ENCODE measurements at places on chromosomes 16 and 17.

DNA sequence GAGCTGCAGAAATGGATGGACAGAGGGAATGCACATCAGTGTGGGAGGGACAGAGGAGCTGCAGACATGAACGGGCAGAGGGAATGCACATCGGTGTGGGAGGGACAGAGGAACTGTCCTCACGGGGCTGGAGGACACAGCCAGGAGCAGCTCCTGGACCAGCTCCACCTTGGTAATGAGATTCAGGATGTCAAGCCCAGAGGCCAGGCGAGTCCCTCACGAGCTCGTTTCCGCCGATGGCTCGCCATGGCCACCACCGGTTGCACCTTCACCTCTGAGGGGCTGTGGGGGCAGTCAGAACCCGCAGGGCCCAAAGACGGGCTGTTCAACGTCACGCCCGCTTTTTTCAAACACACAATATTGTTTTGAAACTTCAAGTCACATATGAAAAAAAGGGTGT is 56.2 kb downstream of the RPH3AL start:
- DNase-seq = no peak

- no peak for DNase-seq
Observed at GRCh38 chr17:49746791-49747490, 17.0 kb downstream of the FAM117A start.

DNA sequence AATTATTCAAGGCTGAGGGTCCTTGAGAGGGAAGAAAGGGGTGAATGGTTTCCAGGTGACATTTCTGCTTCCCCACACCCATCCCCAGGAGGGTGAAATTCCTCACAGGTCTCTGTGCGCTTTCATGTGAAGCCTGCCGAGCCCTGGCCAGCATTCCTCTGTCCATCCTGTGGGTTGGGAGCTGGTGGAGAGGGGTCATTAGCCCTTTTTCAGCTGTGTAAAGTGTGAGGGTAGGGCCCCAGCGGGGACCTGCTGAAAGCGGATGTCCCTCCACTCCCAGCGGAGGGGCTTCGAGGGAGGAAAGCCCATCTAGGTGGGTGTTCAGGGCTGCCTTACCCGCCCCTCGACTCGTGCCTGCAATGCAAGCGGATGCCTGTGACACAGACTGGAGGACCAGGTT is 53.3 kb upstream of the DLX4 start:
- no peak for DNase-seq

DNA sequence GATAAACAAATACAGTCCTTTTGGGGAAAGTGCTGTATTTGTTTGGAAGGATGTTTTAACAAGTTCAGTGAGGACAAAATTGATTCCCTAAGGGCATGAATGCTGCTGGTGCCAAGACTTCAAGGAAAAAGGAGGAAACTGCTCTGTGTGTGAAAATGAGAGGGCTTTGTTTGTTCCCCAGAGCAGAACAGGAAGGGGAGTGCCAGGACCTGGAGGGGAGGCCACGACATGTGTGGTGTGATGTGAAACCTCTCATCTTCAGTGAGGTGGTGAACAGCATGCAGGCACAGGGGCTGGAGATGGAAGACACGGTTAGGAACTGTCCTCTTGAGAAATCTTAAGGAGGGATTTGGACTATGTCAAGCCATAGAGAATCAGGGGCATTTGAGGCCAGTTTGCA is 46.6 kb upstream of the GRIN2A start:
- DNase-seq = no peak

- DNase-seq = no peak
Observed at GRCh38 chr17:79799538-79800324, 2.9 kb upstream of the CBX8 start.

GRCh38 chr17:76004750-76005262 is 4.2 kb downstream of the CDK3 start:
- DNase-seq = no peak

DNA sequence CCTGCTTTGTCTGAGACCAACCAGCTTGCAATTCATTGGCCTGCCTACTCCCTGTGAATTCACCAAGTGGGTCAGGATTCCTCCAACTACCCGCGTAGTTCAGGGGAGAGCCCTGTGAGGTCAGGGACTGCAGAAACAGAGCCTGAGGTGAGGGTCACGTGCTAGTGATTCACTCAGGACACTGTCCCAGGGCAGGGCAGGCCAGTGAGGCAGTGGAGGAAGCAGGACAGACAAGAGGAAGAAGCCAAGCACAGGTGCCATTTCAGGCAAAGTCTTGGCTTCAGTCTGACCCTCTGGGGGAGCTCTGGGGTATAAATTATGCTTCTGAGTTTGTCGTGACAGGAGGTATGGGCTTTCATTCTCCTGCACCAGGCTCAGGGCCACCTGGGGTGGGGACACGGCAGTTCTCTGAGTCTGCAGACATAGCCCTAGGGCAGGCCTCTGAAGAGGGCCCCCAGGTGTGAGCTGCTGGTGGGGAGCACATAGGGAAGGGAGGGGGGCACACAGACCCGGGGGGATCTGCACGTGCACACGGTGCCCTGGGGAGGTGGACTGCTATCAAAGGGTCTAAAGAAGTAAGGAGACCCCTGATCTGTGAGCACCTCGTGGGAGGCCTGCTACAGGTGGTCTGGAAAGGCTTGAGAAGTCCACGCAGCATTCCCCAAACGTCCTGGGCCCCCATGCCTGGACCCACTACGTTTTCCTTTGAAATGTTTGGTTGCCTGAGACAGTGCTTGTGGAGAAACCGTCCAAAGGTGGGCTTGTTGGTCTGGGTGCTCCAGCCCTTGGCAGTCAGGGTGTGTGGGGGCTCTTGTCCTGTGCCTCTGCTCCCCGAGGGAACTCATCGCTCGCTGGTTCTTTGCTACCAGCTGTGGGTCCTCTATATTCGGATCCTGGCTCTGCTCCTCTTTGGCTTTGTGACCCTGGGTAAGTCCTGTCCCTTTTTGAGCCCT is 46.4 kb downstream of the NKD1 start:
- no peak for DNase-seq

DNA sequence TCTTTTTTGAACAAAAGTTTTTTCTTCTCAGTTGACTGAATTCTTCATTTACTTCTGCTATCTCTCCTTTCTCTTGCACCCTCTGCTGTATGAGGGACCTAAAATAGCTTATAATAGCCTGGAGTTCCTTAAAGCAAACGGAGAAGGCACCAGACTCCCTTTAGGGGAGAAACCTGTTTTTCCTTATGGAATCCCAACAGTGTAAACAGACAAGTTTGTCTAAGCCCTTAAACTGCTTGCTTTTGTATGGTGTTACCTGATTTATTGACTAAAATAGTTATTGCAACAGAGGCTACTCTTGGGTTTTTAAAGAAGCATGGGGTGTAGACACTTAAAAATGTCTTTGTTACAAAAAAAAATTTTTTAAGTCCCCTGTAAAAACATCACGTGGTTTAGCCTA is 12.9 kb upstream of the TRIM25 start:
- no peak for DNase-seq

DNA sequence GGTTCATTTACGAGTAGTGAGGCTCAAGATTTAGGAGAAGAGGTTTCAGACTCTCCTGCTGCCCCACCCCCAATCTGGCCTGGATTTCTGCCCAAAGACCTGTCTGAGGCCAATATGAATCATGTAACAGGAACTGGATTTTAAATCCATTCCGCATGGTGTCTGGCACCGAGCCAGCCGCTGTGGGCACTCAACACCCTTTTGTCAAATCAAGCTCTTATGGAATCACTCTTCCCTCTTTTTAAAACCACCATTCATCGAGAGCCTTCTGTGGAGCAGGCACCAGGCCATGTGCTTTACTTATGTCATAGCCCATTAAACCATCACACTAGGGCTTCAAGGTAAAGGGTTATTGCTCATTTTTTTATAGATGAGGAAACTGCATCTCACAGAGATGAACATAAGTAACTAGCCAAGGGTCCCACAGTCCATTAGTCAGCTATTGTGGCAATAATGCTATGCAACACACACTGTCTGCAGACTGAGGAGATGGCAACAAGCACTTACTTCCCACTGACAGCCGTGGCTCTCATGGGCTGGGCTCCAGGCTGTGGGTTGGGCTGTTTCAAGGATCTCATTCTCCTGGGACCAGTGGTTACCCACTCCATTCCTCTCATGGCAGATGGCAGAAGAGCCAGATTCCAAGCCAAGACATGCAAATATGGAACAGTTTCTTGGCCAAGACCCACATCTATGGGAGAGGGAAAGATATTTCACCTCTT is 93.6 kb downstream of the WSCD1 start:
- DNase-seq = no peak

- DNase-seq = no peak
Observed at GRCh38 chr17:35554668-35555067, 6.0 kb downstream of the SLFN14 start.

- DNase-seq = no peak
Observed at GRCh38 chr17:16428098-16428882, 12.9 kb downstream of the TRPV2 start.

GRCh38 chr16:54289945-54290832 is 3.6 kb upstream of the IRX3 start:
- DNase-seq = no peak

GRCh38 chr16:25176136-25176535 is 40.6 kb upstream of the AQP8 start:
- no peak for DNase-seq

GRCh38 chr17:59914274-59914854 is 21.4 kb downstream of the RPS6KB1 start:
- DNase-seq = no peak

- DNase-seq = no peak
Observed at GRCh38 chr17:49741009-49741691, 22.8 kb downstream of the FAM117A start.

DNA sequence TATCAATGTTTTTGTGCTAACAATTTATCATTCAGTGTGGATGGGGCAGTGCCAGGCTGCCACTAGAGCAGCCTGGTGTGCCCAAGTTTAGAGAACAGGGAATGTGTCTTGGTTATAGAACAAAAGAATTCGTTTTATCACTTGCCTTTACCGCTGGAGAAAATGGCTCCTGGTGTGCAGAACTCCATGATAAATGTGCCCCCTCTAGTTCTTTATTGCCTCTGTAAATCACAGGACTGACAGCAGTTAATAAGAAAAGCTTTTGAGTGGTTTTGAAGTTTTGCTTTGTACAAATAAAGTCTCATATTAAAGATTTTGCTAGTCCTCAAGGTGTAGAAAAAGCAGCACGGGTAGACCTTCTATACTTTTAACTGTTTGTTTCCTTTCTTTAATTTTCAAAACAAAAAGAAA is 28.2 kb upstream of the PSMD7 start:
- no peak for DNase-seq

- no peak for DNase-seq
Observed at GRCh38 chr17:61400717-61401388, 1.2 kb downstream of the TBX2 start.
